Urothelium cell line (cell line): ENCODE measurements at places on chromosomes 12 and 14.

DNA sequence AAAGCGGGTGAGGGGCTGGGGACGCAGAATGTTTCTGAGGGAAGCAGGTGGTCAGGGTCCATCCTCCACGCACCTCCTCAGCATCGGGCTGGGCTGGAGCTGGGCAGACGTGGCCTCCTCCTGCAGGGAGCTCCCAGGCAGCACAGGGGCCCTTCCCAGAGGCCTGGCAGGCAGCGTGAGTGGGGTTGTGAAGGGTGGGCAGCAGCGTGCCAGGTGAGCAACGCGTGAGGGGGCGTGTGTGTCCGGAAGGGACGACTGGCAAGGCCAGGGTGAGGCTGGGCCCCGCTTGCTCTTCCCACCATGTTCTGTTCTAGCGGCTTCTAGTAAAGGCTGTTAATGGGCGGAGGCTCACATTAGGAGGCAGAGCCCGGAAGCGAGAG, 17.1 kb downstream of the ANKRD9 start:
- DNase-seq: no peak

- DNase-seq: no peak
These were observed 116.5 kb downstream of the METTL25 start for GRCh38 chr12:82474798-82475184.

DNA sequence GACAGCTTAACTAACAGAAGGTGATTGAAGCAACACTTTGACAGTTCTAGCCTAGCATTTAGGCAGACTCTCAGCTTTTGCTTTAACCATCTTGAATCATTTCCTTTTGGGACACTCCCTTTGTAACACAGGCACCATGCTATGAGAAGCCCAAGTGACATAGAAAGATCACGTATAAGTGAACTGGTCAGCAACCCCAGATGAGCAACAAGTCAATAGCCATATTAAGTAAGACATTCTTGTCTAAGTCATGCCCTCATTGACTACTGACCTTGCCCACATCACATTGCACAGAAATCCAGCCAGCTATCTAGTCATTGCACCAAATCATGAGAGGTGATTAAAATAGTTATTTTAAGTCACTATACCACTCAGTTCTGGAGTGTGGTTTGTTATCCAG, 476.8 kb downstream of the TRHDE start:
- DNase-seq: no peak

GRCh38 chr12:51496895-51497294, 72.3 kb downstream of the SLC4A8 start:
- DNase-seq: no peak
